ENCODE measurements at places on chromosomes 3 and 15.

DNA sequence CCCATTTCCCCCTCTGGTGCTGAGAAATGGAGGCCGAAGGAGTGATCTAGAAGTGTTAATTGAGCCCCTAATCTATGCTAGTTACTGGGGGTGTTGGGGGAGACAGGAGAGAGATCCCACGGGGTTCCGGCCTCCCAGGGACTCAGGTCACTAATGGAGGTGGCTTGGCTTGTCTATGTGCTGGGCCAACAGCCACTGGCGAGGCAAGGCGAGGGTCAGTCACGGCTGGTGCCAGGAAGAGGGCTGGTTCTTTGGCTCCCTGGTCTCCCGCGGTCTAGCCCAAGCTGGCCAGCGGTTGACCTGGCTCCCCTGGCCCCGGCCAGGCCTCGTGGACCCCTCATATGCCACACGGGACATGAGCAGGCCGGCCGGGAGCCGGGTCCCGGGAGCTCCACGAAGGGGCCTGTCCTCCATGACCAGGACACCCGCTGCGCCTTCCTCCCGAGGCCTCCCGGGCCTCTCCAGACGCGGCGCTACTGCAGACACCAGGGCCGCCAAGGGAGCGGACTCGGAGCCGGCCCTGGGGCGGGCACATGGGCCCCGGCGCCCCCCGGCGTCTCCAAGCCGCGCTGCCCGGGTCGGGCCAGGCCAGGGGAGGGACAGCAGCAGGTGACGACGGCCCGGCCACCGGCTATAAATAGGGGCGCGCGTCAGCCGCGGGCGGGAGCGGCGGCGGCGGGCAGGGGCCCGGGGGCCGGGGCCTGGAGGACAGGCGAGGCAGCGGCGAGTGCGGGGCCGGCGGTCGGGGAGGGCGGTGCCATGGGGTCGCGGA, at the start of gene ALPK3:
Gene ALPK3 (plus strand): TSS at position 663 of the 772 bp plus-strand sequence. CDS start 97 bp downstream, at position 760.
- no peak for DNase-seq

- no peak for DNase-seq
Observed at GRCh38 chr15:89091627-89092220, 3.5 kb downstream of the ABHD2 start.

DNA sequence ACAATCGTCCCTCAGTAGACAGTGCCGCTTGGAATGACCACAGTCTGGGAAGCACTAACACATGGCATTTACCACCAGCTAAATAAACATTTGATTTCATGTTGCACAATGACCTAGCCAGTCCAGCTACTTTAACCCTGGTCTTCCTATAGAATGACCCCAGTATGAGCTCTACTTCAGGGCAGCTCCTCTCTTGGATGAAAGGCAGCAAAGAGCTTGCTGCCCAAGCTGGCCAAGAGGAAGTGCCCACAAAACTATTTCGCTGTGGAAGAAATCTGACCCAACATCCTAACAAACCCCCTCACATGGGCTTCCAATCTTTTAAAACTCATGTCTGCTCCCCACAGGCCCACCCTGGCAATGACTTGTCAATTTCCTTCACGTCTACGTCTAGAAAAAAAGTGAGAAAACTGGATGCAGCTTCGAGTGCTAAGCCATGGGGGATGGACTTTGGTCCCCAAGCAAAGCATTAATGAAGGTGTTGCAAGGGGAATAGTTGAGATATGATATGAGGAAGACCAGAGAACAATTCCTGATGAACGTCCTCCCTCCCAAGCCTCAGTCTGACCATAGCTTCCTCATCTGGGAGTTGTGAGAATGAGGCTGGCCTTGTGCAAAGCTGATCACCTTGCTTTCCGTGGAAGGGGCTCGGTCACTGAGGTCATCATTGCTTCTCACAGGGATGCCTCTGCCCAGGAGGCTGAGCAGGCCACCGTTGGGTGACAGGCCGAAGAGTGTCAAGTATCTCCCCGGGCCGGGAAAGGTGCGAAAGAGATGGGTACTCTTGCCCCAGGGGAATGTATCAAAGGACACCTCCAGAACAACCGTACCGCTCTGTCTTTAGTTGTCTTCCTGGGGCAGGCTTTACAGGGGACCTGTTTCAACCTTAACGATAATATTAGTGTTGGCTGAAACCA, 964 bp downstream of the SLC25A20 start:
- no peak for DNase-seq

- no peak for DNase-seq
Observed at GRCh38 chr3:16413321-16413720, 100.2 kb downstream of the RFTN1 start.

DNA sequence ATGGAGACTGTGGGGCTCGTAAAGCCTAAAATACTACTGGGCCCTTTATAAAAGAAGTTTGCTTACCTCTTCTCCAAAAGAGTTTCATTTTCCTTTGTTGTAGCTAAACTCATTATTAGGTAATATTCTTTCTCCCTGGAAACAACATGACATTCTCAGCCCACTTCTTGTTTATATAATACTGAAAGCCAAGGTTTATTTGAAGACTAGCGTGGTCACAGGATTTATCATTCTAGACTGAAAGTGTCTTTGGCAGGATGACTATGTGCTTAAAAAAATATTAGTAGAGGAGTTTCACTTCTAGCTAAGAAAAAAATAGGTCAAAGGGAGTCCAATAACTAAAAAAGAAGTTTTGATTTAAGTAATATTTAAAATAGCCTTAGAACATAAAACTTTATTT, 1085.2 kb upstream of the CADM2 start:
- no peak for DNase-seq

- DNase-seq: no peak
Observed at GRCh38 chr15:101191242-101191641, 60.6 kb downstream of the CHSY1 start.

GRCh38 chr15:60179786-60180391, 175.8 kb downstream of the FOXB1 start:
- DNase-seq: peak; percentile 32

DNA sequence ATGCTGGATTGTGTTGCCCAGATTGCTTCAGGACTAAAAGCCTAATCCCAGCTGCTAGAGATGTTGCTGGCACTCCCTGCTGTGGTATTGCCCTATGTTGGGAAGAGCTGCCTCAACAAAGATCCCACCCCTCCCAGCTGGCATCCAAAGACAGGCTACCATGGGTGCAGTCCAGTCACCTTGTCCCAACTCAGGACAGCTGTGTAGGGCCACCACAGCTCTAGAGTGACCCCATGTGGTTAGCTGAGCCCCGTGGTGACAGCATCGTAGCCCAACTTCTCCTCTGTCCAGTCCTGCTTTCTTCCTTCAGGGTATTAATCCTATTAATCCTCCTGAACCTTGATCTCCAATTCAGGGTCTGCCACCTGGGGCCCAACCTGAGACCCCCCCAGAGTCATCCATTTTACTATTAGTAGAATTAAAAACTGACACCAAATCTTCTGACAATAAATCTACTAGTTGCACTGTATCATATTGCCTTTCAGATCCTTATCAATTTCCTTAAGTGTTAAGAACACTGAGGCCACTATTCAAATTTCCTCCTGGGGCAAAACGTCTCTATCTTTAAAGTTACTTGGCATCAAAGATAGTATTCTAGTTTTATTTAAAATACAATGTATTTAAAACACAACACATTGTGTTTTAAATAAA, 83.5 kb downstream of the AQP9 start:
- no peak for DNase-seq

DNA sequence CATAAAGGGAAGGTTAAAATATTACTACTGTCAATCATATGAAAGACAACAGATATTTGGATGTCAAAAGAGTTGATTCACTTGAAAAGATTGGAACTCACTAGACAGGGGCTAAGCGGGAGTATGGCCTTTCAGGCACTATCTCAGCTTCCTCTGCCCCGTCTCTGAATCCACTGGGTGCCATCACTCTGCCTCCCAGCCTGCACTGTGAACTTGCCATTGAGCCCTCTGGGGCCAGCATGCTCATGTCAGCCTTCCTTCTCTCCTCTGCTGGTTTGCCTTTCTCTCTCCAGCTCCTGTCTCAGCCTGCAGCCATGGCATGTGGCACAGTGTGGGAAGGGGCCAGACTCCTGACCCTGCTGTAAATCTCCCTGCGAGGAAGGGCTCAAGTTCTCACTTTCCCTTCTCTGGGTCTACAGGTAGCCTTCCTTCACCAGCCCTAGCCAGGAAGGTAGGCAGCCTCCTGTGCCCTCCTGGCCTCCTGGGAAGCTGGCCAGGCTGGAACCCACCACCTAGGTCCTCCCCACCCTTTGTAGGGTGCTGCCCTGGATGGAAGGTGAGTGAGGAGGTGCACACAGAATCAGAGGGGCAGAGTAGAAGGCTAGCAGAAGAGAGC, 54.0 kb upstream of the SLCO2A1 start:
- no peak for DNase-seq

- DNase-seq: no peak
Observed at GRCh38 chr3:188712248-188712924, 459.4 kb upstream of the TPRG1 start.

DNA sequence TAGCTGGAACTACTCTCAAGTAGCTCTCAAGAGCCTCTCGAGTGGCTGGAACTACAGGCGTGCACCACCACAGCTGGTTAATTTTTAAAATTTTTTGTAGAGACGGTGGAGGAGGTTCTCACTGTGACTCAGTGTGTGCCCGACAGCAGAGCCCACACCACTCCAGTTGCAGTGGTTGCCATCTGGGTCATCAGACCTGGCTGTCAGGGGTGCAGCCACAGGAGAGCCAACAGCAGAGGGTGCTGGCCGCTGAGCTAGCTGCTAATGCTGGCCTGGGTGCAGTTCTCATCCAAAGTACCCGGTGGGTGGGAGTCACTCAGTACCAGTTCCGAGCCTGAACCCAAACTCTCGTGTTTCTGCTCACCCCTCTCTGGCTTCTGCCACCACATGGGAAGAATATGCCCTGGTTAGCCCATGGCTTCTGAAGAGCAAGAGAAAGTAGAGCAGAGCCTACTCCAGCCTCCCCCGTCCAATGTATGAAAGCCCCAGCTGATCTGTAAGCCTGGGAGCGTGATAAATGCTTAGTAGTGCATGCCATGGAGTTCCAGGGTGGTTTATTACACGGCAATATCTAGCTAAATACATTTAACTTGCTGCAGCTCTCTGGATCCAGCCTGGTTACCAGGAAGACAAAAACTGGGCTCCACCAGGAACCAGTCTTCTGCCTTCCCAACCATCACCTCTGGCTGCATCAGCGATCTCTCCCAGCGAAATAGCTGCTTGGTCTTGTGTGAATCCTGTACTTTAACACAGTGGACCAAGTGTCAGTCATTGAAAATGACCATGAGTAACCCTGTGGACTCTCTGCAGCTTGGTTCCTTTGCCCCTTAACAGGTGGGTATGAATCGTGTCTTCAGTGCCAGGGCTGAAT, 17.1 kb downstream of the UMPS start:
- no peak for DNase-seq
